M059J (cell line): ENCODE measurements at places on chromosomes 16 and 17. TPM values are rescaled to one million over a fixed set of nuclear protein-coding genes. Genes with fewer than 3 reads are reported as not detected.

GRCh38 chr16:29705030-29705429, 26.1 kb downstream of the QPRT start:
- no peak for DNase-seq

- DNase-seq: peak; percentile 48
Observed at GRCh38 chr16:89364606-89365005, 125.8 kb downstream of the ANKRD11 start.

The FBXL20 gene
- total RNA-seq: 6.5 and 9.9 TPM in 2 replicates

The OR1A1 gene
- total RNA-seq: not detected in 2 replicates

DNA sequence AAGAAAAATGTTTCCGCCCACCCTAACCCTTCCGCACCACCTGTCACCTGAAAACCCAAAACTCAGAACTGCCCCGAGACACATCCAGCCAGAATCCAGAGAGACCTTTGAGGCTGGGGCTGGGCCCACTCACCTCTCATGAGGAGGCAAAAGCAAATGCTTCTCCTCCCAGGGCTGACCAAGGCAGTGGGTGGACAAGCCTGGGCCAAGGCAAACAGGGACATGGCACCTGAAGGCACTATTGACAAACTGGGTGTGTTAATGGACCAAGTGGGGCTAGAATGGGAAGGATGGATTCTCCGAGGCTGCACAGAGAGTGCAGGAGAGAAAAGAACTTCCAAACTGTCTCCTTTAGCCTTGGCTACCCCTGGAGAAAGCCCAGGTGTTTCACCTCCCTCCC, 54.4 kb downstream of the SOX9 start:
- DNase-seq: no peak

The DYNLL2 gene
- total RNA-seq: 12.9 and 13.2 TPM in 2 replicates

GRCh38 chr16:71919035-71919434, 23.7 kb downstream of the IST1 start:
- DNase-seq: no peak

GRCh38 chr16:67025210-67025550, 3.8 kb upstream of the CBFB start:
- no peak for DNase-seq

DNA sequence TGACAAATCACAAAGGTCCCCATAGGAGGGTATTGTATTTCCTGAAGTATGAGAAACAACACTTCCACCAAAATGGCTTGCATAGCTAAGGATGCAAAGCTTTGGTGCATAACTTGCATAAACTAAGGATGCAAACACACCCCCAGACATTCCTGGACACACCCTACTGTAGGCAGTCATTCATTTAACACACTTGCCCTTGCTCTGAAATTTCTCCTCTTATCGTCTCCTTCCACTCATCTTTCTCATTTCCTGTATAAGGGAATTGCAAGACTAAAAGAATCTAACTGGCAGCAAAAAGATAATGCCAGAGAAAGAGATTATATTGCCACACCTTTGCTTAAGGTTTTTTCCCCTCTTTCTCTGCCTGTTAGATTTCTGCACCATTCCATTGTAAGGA, 28.3 kb downstream of the CHD9 start:
- no peak for DNase-seq

The CMTM2 gene
- not detected in 2 replicates for total RNA-seq

DNA sequence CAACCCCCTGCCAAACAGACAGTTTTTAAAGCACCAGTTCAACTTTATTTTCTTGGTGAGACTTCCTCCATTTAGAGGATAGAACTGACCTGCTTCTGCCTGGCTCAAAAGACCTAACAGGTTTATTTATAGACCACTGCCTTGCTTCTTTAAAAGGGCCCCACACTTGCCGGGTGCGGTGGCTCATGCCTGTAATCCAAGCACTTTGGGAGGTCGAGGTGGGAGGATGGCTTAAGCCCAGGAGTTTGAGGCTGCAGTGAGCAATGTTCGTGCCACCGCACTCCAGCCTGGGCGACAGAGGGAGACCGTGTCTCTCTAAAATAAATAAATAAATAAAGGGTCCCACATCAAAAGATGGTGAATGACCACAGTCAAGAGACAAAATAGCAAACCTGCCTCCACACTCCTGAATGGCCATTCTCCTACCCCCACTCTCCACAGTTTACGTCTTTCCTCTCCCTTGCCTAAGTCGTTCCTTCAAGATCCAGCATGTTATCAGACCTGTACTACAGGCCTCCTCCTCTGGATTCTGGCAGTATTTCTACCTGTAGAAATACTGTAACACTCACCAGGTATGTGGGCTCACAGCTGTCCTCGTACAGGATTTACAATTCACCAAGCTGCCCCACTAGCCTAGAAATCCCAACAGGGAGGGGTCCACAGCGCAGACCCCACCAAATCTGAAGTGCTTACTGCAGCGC, 95.6 kb downstream of the SMG6 start:
- DNase-seq: no peak

GRCh38 chr17:61352408-61352770, 47.3 kb upstream of the TBX2 start:
- DNase-seq: no peak

DNA sequence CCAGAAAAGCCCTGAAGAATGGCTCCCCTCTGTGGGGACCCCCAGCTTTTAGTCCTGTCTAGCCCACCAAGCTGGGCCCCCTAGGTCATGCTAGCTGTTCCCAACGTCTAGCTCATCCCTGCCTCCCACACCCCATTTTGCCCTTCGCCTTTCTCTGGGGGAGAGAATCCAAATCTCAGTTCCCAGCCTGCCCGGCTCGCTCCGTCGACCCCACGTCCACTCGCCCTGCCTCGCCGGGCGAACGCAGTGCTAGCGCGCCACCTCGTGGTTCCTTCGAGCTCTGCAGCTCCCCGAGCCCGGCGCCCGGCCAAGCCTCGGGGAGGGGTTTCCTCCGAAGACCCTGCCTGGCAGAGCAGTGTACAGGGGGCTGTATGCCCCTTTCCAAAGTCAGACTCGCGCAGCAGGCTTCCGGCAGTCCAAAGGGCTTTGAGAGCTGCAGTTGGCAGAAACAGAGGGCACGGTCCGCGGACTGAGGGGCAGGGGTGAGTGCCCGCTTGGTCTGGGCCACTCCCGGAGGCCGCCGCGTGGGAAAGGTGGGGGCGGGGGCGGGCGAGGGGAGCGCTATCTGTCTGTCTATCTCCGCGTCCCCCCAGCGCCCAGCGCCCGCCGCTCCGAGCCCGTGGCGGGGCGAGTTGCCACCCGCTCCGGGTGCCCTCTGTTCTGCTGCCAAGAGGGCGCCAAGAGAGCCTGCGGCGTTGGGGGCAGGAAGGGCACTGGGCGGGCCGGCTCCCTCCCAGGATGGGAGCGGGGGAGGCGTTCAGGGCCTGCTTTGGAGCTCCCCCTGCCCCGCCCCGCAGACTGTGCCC, 1.7 kb upstream of the DLX3 start:
- DNase-seq: peak; percentile 36

The LRRC37A gene
- 0.89 and 1.5 TPM in 2 replicates for total RNA-seq

The MARCHF10 gene
- total RNA-seq: 0.05 TPM in 1 of 2 replicates, not detected in the other

GRCh38 chr17:4944163-4944553, 4.1 kb downstream of the RNF167 start:
- DNase-seq: no peak

- DNase-seq: peak; percentile 47
Observed at GRCh38 chr16:69112285-69113129, 7.1 kb downstream of the HAS3 start.

DNA sequence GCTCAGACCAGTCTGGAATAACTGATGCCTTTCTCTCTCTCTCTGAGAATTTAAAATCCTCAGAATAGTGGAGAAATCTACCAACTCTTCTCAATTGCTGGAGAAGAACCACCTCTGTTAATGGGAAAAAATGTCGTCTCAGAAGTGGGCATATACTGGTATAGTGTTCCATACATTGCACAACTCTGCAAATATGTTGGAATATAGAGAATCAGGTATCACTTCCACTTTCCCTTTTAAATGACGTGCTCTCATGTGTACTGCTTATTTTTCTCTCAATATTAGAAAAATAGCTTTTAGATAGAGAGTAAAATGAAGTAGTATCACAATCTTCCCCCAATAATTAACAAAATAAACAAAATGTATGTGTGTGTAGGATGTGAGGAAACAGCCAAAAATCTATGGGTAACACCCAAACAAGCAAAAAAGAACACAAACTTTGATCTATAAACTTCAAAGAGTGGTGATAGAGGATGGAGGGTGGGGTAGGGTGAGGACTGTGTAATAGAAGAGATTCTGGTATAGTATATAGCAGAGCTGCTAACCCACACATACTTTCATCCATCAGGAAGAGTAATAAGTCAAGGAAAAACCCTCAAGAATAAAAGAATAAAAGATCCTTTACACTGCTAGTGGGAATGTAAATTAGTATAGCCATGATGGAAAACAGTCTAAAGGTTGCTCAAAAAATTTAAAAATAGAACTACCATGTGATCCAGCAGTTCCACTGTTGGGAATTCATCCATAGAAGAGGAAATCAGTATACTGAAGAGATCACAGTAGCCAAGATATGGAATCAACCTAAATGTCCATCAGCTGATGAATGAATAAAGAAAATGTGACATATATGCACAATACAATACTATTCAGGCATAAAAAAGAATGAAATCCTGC, 46.9 kb downstream of the NFATC3 start:
- DNase-seq: no peak

- DNase-seq: no peak
Observed at GRCh38 chr16:77679391-77679790, 42.9 kb upstream of the NUDT7 start.

DNA sequence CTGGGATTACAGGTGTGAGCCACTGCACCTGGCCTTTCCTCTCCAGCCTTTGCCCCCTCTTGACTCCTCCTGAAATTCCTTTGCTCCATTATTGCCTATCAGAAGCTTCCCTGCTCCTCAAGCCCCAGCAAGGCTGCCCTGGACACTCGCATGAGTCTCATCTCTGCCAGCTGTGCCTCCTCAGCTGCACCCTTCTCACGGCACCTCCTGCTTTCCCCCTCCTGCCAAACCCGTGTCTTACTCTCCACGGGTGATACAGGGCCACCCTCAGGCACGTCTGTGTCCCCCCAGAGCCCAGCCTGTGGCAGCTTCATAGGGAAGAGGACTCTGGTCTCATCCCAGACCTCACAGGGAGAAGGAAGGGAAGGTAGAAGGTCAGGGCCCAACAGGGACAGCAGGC, 15.4 kb downstream of the G6PC3 start:
- DNase-seq: no peak

DNA sequence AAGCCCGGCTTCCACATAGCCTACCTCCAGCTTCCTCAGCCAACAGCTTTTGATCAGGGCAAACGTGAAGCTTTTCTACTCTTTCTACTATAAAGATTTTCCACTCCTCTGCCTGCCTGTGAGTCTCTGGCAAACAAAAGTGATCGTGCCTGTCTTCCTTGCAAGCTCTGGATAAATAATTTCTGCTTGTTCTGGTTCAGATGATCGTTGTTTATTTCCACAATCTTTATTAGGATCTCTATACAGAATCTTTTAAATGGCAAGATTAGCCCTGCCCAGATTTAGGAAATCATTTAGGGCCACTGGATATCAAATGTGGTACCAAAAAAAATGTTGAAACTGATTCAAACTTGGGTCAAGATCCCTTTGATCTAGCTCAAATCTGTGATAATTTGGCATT, 20.4 kb downstream of the KCNJ16 start:
- no peak for DNase-seq

The GNGT2 gene
- total RNA-seq: 0.49 TPM in 1 of 2 replicates, not detected in the other

The MYH13 gene
- total RNA-seq: 0.02 TPM in 1 of 2 replicates, not detected in the other
